ENCODE measurements at places on chromosomes 1 and 21. TPM values are rescaled to one million over a fixed set of nuclear protein-coding genes. Genes with fewer than 3 reads are reported as not detected.

The FCGR3B gene
- total RNA-seq = not detected

The CD5L gene
- total RNA-seq = not detected

The SLFNL1 gene
- not detected for total RNA-seq

The FMOD gene
- 12.1 TPM for total RNA-seq

The ALPL gene
- not detected for total RNA-seq

The ANGPTL1 gene
- 4.7 TPM for total RNA-seq

The CDC42 gene
- total RNA-seq = 420 TPM

The CLDN8 gene
- not detected for total RNA-seq

The RRP1B gene
- 15.0 TPM for total RNA-seq

The CRYBG2 gene
- total RNA-seq = not detected

The VWA5B1 gene
- total RNA-seq = not detected

The DMBX1 gene
- not detected for total RNA-seq

The KRTAP8-1 gene
- total RNA-seq = not detected

The SAMD13 gene
- total RNA-seq = 0.51 TPM

The AADACL3 gene
- not detected for total RNA-seq

The ENAH gene
- total RNA-seq = 113 TPM

The OR2AK2 gene
- total RNA-seq = not detected

The GBP5 gene
- 0.43 TPM for total RNA-seq

The C1orf87 gene
- total RNA-seq = not detected

The NPR1 gene
- total RNA-seq = 0.25 TPM

The LORICRIN gene
- not detected for total RNA-seq

The IGSF21 gene
- total RNA-seq = not detected

The FCRL6 gene
- total RNA-seq = not detected

The GRHL3 gene
- not detected for total RNA-seq

The PTPRF gene
- 16.3 TPM for total RNA-seq

The POU3F1 gene
- total RNA-seq = not detected

The RHBG gene
- not detected for total RNA-seq

The SEMA6C gene
- 1.4 TPM for total RNA-seq

The IFI44 gene
- total RNA-seq = 3.7 TPM

The OPTC gene
- not detected for total RNA-seq

The COL6A1 gene
- 1,783 TPM for total RNA-seq

The SPATA17 gene
- 0.43 TPM for total RNA-seq

The TRIM46 gene
- total RNA-seq = 3.4 TPM

The RERE gene
- total RNA-seq = 26.0 TPM

All from GM23248 (cell line).